ENCODE measurements at places on chromosomes 2 and 18.

DNA sequence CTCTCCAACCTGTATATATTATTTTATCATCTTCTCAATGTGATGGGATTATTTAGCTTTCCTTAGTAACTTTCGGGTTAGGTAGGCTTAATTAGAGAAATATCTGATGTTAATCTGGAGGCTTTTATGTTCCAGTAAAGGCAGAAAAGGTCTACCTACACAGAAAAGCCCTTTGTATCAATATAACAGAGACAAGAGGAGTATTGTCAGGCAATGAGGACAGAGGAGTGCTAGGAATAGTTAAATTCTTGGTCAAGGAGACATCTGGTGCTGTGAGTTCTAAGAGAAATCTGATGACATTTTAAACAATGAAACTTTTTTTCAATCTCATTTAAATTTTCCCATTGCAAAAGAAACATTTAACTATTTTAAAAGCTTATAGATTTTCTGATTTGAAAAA is 36.1 kb downstream of the DPP4 start:
- no peak for DNase-seq

DNA sequence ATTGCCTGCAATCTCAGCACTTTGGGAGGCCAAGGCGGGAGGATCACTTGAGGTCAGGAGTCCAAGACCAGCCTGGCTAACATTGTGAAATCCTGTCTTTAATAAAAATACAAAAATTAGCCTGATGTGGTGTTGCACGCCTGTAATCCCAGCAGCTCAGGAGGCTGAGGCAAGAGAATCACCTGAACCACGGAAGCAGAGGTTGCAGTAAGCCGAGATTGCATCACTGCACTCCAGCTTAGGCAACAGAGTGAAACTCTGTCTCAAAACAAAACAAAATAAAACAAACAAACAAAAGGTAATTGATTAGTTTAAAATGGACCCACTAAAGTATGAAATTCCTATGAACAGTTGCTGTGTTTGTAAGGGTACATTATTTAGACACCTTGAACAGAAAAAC is 39.8 kb downstream of the CDH7 start:
- DNase-seq, result no peak

GRCh38 chr2:71816815-71817214 is 330.8 kb downstream of the CYP26B1 start:
- no peak for DNase-seq

DNA sequence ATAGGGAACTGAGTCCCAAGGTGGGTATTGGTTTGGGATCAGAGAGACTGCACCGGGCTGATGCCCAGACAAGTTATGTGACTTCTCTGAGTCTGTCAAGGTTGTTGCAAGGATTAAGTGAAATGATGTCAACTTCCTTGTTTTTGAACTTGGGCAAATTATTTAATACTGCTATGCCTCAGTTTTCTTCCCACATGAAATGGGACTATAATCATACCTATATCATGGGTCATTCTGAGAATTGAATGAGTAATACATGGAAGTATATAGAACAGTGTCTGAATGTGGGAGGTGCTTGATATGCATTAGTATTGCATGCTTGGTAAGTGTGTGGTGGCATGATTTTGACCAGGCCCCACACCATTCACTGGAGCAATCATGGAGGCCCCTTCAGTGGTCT is 99.0 kb downstream of the PRKCE start:
- DNase-seq, result no peak

GRCh38 chr2:106932644-106933043 is 46.7 kb upstream of the ST6GAL2 start:
- no peak for DNase-seq

DNA sequence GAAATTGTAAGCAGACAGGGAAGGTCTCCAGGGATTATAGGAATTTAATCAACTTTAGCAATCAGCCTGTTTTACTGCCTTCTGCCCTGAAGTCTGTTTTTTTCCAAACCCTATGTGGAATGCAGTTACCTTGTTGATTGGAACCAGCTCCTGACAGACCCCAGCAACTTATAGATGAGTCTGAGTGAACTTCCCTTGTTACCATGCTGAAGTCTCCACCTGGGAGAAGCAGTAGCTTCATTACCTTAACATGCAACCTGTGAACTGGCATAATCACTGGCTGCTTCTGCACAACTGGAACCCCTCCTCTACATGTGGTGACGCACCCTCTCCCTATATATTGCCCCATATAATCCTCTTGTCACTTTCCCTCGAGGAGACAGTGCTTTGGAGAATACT is 226.3 kb upstream of the SPOPL start:
- no peak for DNase-seq

DNA sequence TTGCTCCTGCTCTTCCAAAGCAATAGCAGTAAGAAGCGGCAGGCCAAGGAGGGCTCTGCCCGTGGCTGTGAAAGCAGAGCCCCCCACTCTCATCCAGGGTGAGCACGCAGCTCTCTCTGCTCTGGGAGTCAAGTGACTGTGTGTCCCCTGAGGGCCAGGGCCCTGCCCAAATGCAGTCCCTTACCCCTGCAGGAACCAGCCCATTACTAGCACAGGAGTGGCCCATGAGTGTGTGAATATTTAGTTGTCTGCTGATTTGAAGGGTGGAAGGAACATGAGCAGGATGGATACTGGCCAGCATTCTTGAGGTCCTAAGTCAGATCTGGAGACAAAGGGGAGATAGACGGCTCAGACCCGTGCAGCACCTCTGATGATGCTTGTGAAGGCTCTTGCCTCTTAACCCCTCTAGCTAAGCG is 69.7 kb upstream of the FOSL2 start:
- no peak for DNase-seq

All from endothelial cell (in vitro differentiated cells).